ENCODE measurements at places on chromosomes 6 and 20. TPM values are rescaled to one million over a fixed set of nuclear protein-coding genes. Genes with fewer than 3 reads are reported as not detected.

PSORS1C1 gene
- total RNA-seq, result under 0.01 TPM

ABT1 gene
- 15.0 TPM for total RNA-seq

UCKL1 gene
- total RNA-seq, result 18.7 TPM

PPP1R16B gene
- 0.56 TPM for total RNA-seq

MYCT1 gene
- total RNA-seq, result 0.48 TPM

KIF25 gene
- total RNA-seq, result 0.56 TPM

PTGIS gene
- total RNA-seq, result 6.3 TPM

ULBP3 gene
- 4.7 TPM for total RNA-seq

RFX6 gene
- not detected for total RNA-seq

TUBB2A gene
- total RNA-seq, result 38.0 TPM

PSMG4 gene
- total RNA-seq, result 14.4 TPM

RIMS4 gene
- not detected for total RNA-seq

WFDC10B gene
- not detected for total RNA-seq

EPHA7 gene
- 1.4 TPM for total RNA-seq

RIPPLY2 gene
- total RNA-seq, result not detected

CARMIL1 gene
- total RNA-seq, result 3.4 TPM

CST4 gene
- 0.78 TPM for total RNA-seq

RBBP8NL gene
- not detected for total RNA-seq

HLA-DOA gene
- total RNA-seq, result 0.16 TPM

AKAP7 gene
- total RNA-seq, result 5.7 TPM

ZNF343 gene
- total RNA-seq, result 9.6 TPM

GLO1 gene
- 206 TPM for total RNA-seq

HLA-DRA gene
- not detected for total RNA-seq

METTL24 gene
- total RNA-seq, result not detected

ENPP1 gene
- 3.6 TPM for total RNA-seq

SLC17A2 gene
- total RNA-seq, result not detected

DLK2 gene
- total RNA-seq, result 1.8 TPM

GUCA1A gene
- not detected for total RNA-seq

C4B gene
- 0.39 TPM for total RNA-seq

TTBK1 gene
- total RNA-seq, result not detected

CABLES2 gene
- total RNA-seq, result 3.7 TPM

ESR1 gene
- total RNA-seq, result 0.13 TPM

GNAS-AS1 gene
- 0.72 TPM for total RNA-seq

SIRPD gene
- total RNA-seq, result not detected

LRRC73 gene
- total RNA-seq, result not detected
